ENCODE measurements at places on chromosomes 6 and 20.

DNA sequence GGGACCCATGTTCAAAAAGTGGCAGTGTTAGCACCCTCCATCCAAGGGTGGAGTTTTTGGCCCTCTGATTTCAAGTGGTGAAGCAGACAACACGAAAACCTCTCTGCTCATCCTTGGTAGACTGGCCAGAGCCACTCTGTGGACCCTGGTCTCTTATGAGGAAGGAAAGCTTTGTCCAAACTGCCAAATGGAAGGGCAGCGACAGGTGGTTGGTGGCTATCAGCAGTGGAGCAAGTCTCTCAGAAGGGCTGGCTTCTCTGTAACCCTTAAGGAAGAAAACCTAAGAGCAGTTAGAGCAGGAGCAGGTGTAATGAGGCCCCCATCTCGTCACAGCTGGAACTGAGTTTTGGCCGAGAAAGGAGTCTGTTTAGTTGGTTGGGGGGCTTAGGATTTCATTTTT is 155.8 kb downstream of the SLC16A10 start:
- DNase-seq, result no peak

DNA sequence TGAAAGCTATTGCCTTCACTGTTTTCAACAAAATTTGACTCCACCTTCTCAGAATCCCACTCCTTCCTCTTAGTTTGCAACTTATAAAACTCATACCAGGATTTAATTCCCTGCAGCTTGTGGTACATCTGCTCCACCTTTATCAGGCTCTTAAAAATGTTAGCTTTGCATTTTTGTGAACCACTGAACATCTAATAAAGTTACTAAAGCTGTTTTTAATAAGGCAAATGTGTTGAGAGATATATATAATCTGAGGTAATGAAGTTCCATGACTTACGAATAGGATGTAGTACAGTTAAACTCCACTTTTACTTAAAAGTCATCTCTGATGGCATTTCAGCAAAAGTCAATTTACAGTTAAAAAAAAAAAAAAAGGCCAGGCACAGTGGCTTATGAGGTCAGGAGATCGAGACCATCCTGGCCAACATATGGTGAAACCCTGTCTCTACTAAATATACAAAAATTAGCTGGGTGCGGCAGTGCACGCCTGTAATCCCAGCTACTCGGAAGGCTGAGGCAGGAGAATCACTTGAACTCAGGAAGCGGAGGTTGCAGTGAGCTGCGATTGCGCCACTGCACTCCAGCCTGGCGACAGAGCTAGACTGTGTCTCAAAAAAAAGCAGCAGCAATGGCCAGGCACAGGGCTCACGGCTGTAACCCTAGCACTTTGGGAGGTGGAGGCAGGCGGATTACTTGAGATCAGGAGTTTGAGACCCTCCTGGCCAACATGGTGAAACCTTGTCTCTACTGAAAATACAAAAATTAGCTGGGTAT is 106.2 kb downstream of the KIF13A start:
- DNase-seq, result no peak

GRCh38 chr6:3052481-3053230 is 15.6 kb upstream of the RIPK1 start:
- no peak for DNase-seq

GRCh38 chr20:45994761-45995493 is 13.8 kb upstream of the MMP9 start:
- no peak for DNase-seq

- DNase-seq, result no peak
Measured at GRCh38 chr6:150266963-150267685, 101.7 kb upstream of the IYD start.

GRCh38 chr20:58039274-58040092 is 189.0 kb downstream of the ANKRD60 start:
- DNase-seq, result no peak

DNA sequence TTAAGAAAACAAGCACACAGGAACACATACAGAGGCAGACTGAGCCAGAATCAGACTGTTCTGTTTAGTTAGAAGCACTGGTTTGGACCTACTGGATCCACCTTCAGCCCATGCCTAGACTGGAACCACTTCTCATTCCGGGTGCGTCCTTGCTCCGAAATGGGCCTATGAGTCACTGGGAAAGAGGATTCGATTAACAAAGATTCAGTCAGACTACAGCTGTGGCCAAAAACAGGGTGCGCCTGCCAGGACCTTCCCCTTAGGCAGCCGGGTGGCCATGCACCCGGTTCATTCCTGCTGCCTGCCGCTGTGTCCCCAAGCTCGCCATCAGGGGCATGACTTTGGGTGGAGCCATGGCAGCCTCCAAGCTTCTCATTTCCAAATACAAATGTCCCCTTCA is 14.5 kb upstream of the KCNK5 start:
- DNase-seq, result no peak

GRCh38 chr20:21706261-21707195 is 1.1 kb downstream of the PAX1 start:
- DNase-seq, result no peak

DNA sequence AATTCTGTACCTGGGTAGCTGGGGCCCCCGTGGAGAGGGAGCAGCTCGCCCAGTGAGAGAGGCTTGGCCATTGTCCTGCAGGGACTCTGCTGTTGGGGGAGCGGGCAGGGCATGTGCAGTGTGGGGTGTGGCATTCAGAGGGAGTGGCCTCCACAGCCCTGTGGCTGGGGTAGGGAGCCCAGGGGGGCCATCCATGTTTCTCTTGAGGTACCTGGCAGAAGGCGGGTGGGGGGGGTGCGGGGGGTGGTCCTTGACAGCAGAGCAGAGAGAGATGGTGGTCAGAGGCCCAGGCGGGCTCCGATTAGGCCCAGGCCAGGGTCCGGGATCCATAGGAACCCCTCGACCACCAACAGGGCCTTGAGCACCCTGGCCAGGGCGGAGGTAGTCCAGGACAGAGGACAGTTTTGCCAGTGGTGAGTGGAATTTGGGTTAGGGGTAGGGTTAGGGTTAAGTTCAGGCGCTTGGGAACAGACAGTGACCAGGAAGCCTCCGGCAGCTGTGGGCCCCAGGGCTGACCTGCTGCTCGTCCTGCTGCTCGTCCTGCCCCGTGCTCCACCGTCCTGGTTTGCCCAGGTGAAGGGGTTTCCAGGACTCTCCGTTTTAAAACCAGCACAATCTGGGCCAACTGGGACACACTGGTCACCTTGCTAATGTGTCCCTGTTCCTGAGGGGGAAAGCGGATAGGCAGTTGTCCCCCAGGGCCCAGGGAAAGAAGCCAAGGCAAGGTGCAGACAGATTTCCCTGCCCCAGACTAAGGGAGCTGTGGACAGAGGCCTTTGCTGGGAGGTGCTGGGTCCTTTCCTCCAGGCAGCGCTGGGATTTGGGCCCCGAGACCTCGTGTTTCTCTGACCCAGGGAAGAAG is 24.8 kb upstream of the MYT1 start:
- no peak for DNase-seq

DNA sequence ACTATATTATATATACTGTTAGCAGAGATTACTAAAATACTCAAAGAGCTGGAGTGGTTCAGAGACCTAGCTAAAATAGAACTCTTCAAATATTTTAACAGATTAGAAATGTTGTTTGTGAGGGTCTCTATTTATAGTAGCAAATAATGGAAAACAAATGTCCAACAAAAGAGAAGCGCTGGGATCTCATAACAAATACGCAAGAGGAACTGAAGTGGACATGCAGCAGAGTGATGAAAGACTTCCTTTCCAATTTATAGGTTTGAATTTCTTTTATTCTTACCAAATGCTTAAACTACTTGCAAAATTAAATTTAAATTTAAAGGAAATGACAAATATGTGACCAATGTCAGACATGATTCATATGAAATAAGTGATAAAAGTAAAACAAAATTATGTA is 49.9 kb downstream of the PIGU start:
- DNase-seq, result no peak

DNA sequence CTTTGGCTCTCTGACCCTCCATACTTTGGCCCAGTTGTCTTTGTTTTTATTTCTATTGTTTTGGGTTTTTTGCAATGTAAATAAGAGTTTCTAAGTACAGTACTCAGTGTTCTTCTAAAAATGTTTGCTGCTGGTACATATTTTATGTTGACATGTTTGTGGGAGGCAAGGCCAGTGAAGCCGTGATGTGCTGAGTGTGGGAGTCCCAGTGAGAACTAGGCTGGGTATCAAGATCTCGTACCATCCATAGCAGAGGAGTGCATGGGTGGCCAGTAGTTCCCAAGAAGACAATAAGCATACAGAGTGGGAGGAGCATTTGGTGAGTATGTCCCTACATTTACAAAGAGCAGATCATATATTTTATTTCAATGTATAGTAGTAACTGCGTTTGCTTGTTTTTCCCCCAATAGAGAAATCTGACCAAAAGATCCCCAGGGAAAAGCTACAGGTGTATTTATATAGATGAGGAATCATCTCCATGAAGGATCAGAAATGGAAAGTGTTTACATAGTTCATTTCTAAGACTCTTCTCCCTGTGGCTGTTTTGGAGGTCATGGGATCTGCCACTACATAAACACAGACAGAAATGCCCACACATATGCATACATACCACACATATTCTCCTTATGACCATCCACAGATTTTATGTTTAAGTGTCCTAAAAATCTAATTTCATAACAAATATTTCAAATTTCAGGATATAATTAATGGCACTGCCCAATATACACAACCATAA is 285.9 kb downstream of the ALDH8A1 start:
- no peak for DNase-seq

- DNase-seq, result no peak
Measured at GRCh38 chr6:37830225-37830624, 10.7 kb downstream of the ZFAND3 start.

DNA sequence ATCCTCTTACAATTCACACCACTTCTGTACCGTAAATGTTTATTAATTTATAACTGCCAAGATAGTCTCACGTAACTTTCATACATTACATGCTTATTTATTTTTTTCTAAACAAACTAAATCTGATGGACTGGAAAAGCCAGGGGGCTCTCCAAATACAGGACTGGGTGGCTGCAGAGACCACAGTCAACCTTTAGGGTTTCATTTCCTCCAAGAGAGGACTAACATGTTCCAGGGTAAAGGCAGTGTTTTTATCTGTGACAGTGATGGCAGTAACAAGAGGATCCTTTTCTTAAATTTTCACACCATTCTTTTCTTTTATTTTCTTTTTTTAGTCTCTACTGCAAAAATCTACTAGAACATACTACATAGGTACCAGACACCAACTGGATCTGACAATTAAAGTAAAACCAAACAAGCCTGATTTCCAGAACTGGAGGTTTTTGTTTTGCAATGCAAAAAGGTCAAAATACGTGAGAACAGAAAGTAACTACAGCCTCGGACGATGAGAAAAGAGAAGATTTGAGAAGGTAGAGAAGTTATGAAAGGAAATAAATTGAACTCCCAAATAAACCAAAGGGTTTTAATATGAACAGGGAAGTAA is 1.2 kb downstream of the LMBRD1 start:
- DNase-seq, result no peak

GRCh38 chr20:7673841-7674240 is 266.4 kb downstream of the HAO1 start:
- no peak for DNase-seq

DNA sequence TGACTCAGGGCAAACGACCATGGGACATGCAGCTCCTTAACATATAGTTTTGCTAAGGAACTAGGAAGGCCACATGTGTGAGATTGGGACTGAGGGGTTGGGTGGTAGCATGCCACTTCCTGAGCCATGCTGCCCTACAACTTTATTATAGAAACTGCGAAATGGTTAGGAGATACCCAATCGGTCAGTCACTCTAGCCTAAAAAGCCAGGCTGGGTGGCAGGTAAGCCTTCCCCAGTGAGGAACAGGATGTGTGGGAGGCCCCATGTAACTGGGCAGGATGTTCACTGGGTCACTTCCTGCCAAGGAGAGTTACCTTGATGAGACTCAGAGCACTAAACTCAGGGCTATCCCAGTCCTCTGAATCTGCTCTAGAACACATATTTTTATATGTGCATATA is 123.5 kb downstream of the MAP3K7 start:
- no peak for DNase-seq

DNA sequence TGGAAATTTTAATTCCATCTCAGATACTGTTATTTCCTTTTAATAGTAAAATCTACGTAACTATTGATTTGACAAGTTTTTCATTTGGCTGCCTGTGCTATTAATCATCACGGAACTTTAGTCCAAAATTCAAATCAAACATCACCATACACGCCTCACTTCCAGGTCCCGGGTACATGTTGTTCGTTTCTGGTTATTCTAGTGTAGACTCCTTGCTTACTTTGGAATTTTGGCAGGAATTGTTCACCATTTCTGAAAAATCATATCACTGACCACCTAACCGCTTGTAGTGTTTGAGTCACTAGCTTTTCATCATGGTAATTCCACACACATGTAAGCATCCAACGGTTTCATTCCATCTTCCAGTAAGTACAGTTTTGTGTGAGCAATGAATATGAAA is 98.0 kb upstream of the NHSL1 start:
- DNase-seq, result no peak

- DNase-seq, result no peak
Measured at GRCh38 chr20:33864324-33864963, 53.3 kb downstream of the CHMP4B start.

DNA sequence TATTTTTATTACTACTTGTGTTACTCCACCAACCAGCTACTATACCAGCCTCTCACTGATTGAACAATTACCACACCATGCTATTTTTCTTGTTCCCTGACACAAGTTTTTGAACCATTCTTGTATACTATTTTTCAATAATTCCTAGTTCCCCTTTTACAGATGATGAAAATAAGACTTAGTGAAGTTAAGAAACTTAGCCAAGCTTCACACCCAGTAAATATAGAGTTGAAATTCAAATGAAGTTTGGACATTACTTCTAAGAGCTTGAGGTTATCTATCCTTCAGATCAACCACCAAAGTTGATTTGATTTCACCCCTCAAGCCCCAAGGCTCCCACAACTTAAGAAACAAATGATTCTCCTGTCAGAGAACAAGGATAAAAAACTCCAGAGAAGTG is 13.1 kb upstream of the BCAS1 start:
- no peak for DNase-seq

DNA sequence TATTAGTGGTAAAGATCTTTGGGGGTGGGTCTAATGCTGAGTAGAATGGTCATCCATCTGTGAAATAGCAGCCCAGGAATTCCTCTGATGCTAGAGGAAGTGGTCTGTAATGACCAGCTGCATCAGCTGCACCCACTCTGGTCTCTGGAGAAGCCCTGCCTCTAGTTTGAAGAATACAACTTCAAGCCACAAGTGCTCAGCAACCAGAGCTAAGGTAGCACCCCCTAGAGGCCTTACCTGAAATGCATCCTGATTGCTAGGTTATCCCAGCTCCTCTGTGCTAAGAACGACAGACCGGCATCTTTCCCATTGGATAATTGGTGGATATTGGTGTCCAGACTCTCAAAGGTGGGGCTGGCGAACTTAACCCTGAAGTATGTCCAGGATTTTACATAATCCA is 58.2 kb downstream of the DNAH8 start:
- DNase-seq, result no peak

- no peak for DNase-seq
Measured at GRCh38 chr6:18266523-18266912, 2.2 kb upstream of the DEK start.

DNA sequence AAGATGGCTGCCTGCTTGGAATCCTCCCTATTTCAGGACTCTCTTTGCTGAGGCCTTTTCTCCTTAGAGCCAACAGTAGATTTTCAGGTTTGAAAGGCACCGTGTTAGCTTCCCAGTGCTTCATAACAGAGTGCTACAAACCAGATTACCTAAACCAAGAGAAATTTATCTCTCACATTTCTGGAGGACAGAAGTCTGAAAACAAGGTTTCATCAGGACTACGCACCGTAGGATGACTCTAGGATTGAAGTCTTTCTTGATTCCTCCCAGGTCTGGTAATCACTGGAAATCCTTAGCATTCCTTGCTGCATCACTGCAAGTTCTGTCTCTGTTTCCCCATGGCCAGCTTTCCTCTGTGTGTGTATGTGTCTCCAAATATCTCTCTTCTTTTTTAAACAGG is 508.4 kb upstream of the GJE1 start:
- DNase-seq, result no peak

- no peak for DNase-seq
Measured at GRCh38 chr6:52515219-52515960, 61.5 kb downstream of the TRAM2 start.
